Amniotic epithelial cell (primary cell): ENCODE measurements at places on chromosomes 1 and 21.

GRCh38 chr1:211559222-211560010 is 19.5 kb downstream of the SLC30A1 start:
- peak; percentile 50 for DNase-seq

DNA sequence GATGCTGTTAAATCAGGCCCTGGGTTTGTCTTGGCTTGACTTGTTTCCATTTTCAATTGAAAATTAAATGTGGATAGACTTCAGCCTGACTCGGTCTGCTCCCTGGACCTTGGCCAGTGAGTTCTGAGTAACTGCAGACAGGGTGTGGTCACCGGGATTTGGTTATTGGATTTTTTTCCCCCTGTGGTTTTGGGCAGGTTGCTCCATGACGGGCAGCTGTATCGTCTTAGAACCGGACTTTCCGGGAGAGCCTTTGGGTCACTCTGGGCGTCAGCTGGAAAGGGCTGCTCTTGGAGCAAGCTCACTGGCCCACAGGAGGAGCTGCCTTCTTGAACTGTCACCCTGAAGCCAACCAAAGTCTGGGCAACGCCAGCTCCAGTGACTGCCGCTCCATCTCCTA is 75.0 kb downstream of the CLIC6 start:
- DNase-seq: peak; percentile 22

- DNase-seq: peak; percentile 67
Observed at GRCh38 chr1:29258189-29258975, 22.1 kb downstream of the PTPRU start.

DNA sequence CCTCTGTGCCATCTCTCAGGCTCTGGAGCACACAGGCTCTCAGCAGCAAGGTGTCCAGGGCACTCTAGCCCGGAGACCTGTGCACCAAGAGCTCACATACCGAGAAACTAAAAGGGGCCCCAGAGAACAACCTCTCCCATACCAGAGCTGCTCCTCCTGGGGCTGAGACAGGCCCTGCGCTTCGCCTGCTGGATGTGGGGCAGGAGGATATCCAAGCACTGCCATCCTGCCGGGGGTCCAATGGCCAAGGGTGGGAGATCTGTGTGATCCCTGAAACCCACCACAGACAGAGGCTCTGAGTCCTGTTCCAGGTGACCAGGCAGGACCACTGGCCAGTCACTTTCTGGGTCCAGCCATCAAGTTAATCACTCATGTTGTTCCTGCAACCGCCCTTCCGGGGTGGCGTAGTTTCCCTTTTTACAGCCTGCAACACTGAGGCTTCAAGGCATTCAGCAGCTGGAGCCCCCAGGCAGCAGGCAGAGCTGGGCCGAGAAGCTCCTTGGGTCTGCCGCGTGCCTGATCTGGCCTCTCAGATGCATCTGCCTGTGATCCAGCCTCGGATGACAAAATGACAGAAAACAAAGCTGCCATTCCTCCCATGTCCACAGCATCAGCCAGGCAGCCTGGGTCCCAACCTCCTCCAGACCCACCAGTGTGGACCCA is 36.7 kb upstream of the ACTRT2 start:
- no peak for DNase-seq

DNA sequence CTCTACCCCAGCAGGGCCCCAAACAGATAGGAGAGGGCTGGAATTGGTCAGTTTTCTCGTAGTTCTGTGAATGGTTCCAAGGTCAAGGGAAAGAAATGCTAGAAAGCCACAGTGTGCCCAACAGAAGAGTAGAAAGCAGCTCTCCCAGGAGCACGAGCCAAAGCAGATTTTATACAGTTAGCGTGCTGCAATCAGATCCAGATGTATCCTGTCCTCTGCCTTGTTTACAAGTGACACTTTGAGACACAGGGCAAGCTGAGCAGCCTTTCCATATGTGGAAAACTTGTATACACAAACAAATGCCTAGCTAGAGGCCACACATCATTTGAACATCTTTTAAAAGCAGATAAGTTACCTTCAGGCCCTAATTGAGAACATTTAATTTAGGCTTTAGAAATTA is 6.5 kb downstream of the VAMP3 start:
- DNase-seq: no peak

GRCh38 chr1:71964188-71964587 is 318.2 kb downstream of the NEGR1 start:
- DNase-seq: no peak

- no peak for DNase-seq
Observed at GRCh38 chr1:150008699-150009098, 1.8 kb downstream of the OTUD7B start.
